ENCODE measurements at places on chromosomes 2 and 18.

- DNase-seq: no peak
Observed at GRCh38 chr18:41532344-41533086, 422.5 kb upstream of the PIK3C3 start.

DNA sequence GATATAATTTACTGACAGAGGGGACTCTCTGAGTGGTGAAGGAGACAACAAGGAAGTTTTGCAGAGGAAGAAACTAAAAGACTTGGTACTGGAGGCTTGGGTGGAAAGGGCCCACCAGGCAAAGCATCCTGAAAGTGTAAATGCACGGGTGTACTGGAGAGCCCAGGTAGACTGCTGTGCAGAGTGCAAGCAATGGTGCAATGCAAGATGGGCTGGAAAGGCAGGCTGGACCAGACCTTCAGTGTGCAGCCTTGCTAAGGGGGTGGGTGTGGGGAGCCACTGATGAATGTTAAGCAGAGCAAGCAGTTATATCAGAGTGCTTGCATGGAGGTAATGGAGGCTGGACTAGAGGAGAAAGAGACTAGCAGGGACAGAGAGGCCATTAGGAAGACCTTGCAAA lies 10.7 kb downstream of the C2orf74 start:
- no peak for DNase-seq

- DNase-seq: no peak
Observed at GRCh38 chr2:119252186-119253113, 28.8 kb downstream of the STEAP3 start.

DNA sequence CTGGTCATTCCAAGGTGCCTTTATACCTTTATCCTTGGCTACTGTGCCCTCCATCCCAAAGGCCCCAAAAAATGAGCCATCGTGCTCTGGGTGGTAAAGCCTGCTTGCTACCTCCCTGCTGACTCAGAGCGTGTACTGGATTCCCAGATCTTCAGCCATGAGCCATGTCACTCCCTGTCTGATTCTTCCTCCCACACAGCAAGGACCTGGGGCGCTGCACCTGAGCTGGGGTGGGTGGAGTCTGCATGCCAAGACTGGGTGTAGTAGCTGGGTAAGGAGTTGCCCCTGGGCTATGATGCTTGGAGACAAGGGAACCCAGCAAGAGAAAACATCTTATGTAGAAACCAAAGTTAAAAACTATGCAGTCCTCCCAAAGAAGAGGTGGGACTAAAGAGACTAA lies 37.2 kb upstream of the APCDD1 start:
- no peak for DNase-seq

GRCh38 chr2:127511917-127512316 lies 14.4 kb downstream of the IWS1 start:
- no peak for DNase-seq

DNA sequence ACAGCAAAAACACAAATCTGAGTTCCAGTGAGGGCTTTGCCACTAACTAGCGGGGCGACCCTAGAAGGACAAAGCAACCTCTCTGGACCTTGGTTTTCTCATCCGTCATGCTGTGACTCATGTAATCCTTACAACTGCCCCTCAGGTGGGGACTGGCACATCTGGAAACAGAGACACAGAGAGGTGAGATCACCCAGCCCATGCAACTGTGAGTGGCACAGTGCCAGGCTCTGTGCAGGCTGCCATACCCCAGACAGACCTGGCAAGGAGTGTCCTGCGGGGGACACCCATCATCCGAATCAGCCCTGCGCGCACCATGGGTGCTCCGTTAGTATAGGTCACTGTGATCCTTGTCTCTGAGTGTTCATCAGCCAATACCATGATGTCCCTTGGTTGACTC lies 198.3 kb downstream of the SMAD7 start:
- no peak for DNase-seq

- no peak for DNase-seq
Observed at GRCh38 chr2:21194858-21195271, 71.1 kb downstream of the TDRD15 start.

GRCh38 chr2:6937582-6937981 lies 20.4 kb downstream of the RNF144A start:
- DNase-seq: no peak

DNA sequence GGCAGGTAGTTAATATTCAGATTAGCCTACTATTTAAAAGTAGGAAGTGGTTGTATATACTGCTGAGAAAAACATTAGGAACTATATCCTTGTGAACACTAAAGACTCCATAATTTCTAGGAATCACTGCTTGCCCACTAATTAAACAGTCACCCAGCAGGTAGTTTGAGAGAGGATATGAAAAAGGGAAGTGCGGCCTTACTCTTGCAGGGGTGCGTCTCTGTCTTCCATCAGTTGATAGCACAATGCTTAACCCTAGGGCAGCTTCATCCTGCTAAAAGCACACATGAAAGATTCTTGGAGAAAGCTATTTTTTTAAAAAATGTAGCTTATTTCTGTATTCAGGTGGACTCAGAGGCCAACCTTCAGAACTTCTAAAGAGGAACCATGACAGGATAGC lies 53.1 kb upstream of the ATP5MC3 start:
- DNase-seq: no peak

DNA sequence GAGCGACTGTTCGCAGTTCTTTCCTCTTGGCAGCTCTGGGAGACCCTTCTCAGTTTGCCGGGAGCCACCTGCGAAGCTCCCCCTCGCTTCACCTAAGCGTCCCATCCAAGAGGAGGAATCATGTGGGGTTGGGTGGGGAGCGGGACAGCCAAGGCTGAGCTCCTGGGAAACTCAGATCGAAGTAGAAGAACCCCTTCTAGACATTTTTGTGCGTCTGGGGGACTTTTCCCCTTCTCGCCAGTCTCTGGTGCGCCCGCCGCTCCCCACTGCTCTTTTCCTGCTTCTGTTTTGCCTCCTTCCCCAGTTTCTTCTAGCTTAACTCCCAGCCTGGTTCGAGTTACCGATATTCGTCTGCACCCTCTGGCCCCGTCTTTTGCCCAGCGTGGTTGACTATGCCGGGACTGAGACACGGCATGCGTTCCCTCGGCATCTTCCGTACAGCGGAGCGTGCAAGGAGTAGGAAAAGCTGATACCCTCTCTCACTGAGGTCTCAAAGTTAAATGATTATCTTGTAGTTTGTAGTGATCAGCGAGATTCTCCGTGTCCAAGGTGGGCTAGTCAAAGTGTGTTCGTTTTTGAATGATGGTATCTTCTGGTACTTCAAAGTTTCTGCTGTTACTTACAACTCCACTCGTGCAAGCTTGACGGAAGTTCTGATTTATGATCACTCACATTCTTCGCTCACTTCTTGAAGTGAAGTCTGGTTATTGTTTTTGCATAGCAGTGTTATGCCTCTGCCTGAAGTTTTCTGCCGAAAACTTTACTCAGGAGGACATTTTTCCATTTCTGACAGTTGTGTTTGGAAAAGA lies 664 bp downstream of the CAMKMT start:
- DNase-seq: no peak

DNA sequence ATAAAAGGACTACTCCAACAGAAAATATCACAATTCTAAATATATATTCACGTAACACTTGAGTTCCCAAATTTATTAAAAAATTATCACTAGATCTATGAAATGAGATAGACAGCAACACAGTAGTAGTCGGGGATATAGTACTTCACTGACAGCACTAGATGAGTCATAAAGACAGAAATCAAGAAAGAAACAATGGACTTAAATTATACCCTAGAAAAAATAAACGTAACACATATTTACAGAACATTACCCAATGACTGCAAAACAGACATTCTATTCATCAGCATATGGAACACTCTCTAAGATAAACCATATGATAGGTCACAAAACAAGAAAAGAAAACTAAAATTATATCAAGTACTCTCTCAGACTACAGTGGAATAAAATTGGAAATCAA lies 429.4 kb downstream of the MBD2 start:
- DNase-seq: no peak

GRCh38 chr2:47237375-47238334 lies 82.5 kb upstream of the STPG4 start:
- DNase-seq: no peak

- DNase-seq: no peak
Observed at GRCh38 chr18:11040823-11041656, 108.3 kb downstream of the PIEZO2 start.

Measured in NCI-H2029 (cell line).